ENCODE measurements at places on chromosomes 16 and 17.

- DNase-seq, result no peak
Measured at GRCh38 chr16:83351846-83352245, 455.9 kb upstream of the HSBP1 start.

DNA sequence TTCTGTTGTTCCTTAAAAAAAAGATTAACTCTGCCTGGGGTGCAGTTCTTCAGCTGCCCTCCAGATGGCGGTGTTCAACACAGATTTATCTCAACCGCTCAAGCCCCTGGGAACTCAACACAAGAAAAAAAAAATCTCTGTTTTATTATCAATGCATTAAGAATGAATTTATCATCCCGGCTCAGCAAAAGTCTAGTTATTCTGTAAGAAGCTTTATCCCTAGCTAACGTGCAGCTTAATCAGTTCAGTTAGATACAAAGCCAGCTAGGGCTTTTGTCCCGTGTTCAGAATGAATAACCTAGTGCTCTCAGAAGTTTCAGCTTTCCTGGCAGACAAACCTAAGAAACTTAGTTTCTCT, 475.9 kb upstream of the CCL2 start:
- DNase-seq, result peak; percentile 19

- no peak for DNase-seq
Measured at GRCh38 chr16:1042866-1043265, 29.7 kb upstream of the SSTR5 start.

- DNase-seq, result no peak
Measured at GRCh38 chr17:74754832-74755231, 6.4 kb downstream of the NHERF1 start.

- no peak for DNase-seq
Measured at GRCh38 chr17:71467719-71468118, 653.1 kb upstream of the SOX9 start.

GRCh38 chr16:89257757-89258465, 40.4 kb downstream of the ZNF778 start:
- DNase-seq, result no peak

DNA sequence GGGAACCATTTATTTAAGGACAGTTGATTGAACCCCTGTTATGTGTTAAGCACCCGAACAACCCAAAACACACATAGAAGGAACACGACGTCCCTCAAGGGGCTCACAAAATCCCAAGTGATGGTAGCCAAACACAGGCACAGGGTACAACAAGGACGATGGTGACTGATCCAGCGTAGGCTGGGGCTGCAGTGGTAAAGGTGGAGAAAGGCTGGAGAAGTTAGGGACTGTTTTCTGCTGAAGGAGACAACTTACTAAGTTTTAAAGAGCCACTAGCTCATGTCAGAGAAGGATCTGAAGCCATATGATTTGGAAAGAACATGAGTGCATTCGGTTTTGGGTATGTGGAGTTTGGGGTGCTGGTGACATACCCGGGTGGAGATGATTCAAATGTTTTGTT, 229.6 kb upstream of the TNRC6C start:
- no peak for DNase-seq

GRCh38 chr16:79811541-79811940, 211.0 kb upstream of the MAF start:
- no peak for DNase-seq

DNA sequence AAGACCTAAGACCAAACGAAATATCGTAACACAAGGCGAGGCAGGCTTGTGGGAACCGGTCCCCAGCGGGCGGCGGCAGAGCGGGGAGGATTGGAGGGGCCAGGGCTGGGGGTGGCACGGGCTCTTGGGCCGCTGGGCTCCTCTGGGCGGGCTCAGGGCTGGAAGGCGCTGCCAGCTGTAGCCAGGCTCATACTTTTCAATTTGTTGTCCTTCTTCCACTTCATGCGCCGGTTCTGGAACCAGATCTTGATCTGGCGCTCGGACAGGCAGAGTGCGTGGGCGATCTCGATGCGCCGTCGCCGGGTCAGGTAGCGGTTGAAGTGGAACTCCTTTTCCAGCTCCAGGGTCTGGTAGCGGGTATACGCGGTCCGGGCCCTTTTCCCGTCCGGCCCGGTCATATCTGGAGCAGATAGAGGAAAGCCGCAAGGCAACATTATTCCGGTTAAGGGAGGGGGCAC, 1.5 kb downstream of the HOXB5 start:
- DNase-seq, result no peak

GRCh38 chr17:39775031-39775430, 37.3 kb downstream of the GRB7 start:
- DNase-seq, result no peak

GRCh38 chr17:13477180-13477611, 124.5 kb downstream of the HS3ST3A1 start:
- DNase-seq, result no peak

DNA sequence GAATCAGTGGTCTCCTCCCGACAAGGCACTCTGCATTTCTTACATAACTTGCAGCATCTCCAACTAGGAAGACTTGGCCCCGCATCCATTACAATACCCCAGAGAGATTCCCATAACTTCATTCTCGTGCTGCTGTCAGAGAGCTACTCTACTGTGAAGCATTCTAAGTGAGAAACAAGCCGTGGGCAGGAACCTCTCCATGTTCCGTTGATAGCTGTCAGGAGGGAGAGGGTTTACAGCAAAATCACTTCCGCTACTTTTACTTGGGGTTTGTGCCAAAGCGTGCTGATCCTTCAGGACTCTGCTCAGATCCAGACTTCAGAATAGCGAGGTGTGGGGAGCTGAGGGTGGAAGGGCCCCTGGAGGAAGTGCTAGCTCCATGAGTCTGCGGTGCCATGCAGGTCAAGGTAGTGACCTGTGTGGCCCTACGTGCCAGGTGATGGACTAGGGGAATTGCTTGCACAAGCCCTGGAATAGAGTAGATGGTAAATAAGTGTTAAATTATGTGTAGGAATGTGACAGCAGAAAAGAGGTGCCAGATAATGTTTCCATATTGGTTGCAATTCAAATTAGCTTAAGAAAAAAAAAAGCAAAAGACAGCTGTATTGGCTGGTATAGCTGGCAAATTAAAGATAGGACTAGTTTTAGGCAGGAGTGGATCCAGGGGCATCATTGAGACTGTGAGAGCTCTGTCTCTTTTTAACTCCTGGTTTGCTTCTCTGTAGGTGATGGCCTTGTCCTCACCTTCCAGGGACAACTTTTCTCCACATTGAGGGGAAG, 358.5 kb upstream of the ERCC4 start:
- DNase-seq, result no peak

DNA sequence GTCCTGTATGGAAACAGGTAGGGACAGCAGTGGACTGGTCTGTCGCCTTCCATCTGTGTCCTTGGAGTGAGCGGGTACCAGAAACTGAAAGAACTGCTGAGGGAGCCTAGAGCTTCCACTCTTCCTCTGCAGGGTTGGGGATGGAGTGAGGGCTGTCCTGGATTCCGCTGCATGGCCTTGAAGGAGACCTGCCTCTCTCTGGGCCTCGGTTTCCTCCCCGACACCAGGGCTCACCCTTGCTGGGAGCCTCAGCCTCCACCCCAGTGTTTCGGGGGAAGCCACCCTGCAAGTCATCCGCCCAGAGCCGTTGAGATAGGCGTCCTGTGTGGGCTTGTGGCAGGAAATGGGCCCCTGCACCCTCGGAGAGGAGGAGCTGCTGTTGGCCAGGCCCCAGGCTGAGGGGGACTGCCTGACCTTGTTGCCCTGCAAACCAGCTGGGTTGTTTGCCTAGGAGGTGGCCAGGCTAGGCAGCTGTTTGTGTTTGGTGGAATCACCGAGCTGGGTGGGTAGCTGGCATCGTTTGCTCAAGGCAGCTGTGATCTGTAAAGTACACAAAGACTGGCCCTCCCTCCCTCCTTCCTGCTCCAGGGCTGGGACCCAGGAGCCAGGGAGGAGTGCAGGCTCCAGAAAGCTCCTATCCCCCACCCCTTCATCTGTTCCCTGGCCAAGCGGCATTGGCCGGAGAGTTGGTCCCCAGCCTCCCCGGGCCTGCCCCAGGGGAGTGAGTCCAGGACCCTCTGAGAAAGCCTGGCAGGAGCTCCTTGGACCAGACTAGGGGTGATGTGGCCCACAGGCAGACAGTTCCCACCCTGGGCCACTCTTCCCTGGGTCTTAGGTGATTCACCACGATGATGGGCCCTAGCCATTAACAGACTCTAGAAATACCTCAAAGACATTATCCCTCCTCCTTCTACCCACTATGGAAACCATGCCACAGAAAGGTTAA, 1.3 kb downstream of the RAB37 start:
- DNase-seq, result peak; percentile 87

GRCh38 chr16:13298666-13299065, 397.3 kb downstream of the SHISA9 start:
- no peak for DNase-seq
